Activated CD4-positive, alpha-beta memory T cell treated with anti-CD3 and anti-CD28 coated beads for 36 hours (primary cell): ENCODE measurements at places on chromosomes 5 and 9. TPM values are rescaled to one million over a fixed set of nuclear protein-coding genes. Genes with fewer than 3 reads are reported as not detected.

Gene PCDH1
- total RNA-seq, result not detected

Gene SCGB3A2
- total RNA-seq, result not detected

Gene ANXA2R
- total RNA-seq, result 2.8 TPM

Gene PDE6A
- not detected for total RNA-seq

Gene EMB
- total RNA-seq, result 90.2 TPM

Gene FGFR4
- 0.87 TPM for total RNA-seq

Gene IQGAP2
- 93.0 TPM for total RNA-seq

Gene FOXI1
- total RNA-seq, result not detected

Gene ZNF618
- total RNA-seq, result 0.33 TPM

Gene PCDHA7
- total RNA-seq, result not detected

Gene FUT7
- total RNA-seq, result 0.85 TPM

Gene PHF2
- total RNA-seq, result 16.0 TPM

Gene IDNK
- total RNA-seq, result 5.0 TPM

Gene AGXT2
- total RNA-seq, result not detected

Gene PSD2
- not detected for total RNA-seq

Gene PCDHA1
- total RNA-seq, result not detected

Gene CORO2A
- 9.9 TPM for total RNA-seq

Gene RNF183
- total RNA-seq, result 0.39 TPM

Gene PRSS3
- not detected for total RNA-seq

Gene SLC36A1
- total RNA-seq, result 3.8 TPM

Gene GMCL2
- total RNA-seq, result not detected

Gene IFNB1
- 1.7 TPM for total RNA-seq

Gene CNTLN
- 0.27 TPM for total RNA-seq

Gene CNTNAP3B
- not detected for total RNA-seq

Gene PCDHGA9
- total RNA-seq, result 0.10 TPM

Gene OLFM1
- total RNA-seq, result not detected
